PC-3 (cell line): ENCODE measurements at places on chromosomes 1 and 21.

DNA sequence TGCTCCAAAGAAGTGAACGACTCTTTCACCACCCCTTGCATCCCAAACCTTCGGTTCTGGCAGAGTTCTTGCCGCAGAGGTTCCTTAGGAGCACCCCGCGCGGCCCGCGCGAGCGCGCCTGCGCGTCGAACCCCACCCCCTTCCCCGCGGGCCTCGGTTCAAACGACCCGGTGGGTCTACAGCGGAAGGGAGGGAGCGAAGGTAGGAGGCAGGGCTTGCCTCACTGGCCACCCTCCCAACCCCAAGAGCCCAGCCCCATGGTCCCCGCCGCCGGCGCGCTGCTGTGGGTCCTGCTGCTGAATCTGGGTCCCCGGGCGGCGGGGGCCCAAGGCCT is at the start of gene C1orf56:
Gene C1orf56 (plus strand): TSS at position 161 of the 334 bp plus-strand sequence. CDS start 97 bp downstream, at position 258.
- peak; percentile 76 for DNase-seq

DNA sequence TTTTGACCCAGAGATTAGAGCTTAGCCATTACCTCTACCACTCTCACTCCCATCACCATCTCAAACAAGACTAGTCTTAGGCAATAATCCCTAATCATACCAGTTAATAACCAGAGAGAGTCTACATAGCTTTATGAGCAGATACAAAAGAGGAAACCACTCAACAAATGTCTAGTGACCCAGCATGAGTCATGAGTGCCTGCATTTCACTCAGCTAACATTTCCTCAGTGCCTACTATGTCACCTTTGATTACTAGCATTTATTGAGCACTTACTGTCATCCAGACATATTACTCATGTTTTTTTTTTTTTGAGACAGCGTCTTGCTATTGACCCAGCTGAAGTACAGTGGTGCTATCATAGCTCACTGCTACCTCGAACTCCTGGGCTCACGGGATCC is 35.9 kb upstream of the GALNT2 start:
- peak; percentile 86 for DNase-seq

GRCh38 chr21:43872531-43873197 is 7.6 kb downstream of the AGPAT3 start:
- no peak for DNase-seq

DNA sequence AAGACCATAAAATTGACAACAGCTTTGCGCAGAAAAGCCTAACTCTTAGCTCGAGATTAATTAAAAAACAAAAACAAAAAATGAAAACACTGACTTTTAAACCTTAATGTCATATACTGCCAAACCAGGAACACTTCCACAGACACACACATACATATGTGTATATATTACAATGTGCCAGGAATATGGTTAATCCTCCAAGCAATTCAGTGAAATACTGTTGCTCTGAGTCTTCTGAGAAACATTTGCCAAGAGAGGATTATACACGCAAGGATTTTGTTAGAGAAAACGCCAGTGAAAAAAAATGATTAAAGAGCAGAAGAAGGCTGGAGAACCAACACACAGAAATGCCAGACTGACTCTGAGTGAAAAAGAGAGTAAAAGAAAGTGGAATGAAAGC is 116.7 kb upstream of the CHRM3 start:
- DNase-seq = no peak

GRCh38 chr1:3779265-3779911 is 6.8 kb downstream of the SMIM1 start:
- no peak for DNase-seq

DNA sequence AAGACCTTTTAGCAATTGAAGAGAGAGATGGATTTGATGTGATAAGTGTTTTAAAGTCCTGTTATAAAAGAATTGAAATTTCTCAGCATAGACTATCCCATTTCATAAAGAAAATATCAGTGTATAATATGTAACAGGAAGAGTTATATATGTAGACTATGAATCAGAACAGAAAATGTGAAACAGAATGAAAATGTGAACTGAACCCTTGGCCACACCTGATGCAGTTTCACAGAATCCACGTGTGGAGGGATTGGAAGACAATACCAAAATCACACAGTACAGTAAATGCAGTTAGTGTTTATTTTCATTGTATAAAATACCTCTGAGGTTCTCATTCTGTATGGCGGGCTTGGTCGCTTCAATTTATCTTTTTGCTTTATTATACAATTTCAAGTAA is 9.9 kb upstream of the SLAMF1 start:
- DNase-seq = no peak

GRCh38 chr21:8992731-8993174 is 1528.6 kb upstream of the TPTE start:
- DNase-seq = peak; percentile 1

GRCh38 chr1:56061824-56062223 is 517.5 kb downstream of the PLPP3 start:
- DNase-seq = peak; percentile 63

DNA sequence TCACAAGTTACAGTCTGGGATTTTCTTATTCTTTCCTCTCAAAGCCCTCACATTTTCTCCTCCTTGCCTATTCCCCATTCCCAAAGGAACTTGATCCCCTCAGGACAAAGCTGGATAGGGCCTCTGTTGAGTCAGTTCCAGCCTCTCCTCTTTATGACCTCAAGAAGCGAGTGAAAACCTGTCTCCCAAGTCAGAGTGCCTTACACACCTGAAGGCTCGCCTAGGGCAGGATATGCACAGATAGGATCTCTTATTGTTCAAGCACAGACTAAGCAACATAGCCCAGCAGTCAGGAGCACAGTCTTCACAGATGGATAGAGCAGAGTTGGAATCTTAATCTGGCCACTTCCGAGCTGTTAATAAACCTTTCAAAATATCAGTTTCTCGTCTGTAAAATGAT is 60.8 kb upstream of the PRRC2C start:
- DNase-seq = peak; percentile 75

DNA sequence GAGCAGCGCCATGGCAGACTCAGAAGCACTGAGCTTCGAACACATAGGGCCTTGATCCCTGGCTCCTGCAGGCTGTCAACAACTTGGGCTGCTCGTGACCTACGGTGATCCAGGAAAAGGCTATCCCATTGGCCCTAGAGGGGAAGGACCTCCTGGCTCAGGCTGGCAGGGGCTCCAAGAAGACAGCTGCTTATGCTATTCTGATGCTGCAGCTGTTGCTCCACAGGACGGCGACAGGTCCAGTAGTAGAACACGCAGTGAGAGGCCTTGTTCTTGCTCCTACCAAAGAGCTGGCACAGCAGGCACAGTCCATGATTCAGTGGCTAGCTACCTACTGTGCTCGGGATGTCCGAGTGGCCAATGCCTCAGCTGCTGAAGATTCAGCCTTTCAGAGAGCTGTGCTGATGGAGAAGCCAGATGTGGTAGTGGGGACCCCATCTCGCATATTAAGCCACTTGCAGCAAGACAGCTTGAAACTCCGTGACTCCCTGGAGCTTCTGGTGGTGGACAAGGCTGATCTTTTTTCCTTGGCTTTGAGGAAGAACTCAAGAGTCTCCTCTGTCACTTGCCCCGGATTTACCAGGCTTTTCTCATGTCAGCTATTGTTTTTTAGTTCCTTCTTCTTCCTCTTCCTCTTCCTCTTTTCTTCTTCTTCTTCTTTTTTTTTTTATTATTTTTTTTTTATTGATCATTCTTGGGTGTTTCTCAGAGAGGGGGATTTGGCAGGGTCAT is 18.9 kb downstream of the ITLN2 start:
- no peak for DNase-seq

DNA sequence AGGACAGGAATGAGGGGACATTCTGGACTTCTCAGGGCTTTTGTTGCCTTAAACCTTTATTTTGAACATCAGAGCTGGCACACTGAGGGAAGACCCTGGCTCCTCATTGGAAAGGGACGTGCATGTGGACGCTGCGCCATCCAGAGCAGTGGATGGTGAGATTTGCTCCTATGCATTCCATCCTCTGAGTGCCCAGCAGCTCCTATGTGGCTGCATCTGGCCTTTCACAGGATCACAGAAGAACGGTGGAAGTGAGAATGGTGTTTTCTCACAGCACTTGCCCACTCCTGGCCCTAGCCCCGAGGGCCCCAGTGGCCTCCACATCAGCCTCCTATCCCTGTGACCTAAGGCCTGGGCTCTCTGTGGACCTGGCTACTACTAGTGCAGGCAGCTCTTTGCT is 20.6 kb upstream of the CCDC190 start:
- no peak for DNase-seq

- DNase-seq = peak; percentile 68
Observed at GRCh38 chr1:160205242-160206035, at the start of gene PEA15. Gene PEA15 (plus strand): TSS chr1:160205384. CDS start chr1:160211545, 6,161 bp downstream.

- no peak for DNase-seq
Observed at GRCh38 chr1:6869545-6869944, 84.3 kb downstream of the CAMTA1 start.

DNA sequence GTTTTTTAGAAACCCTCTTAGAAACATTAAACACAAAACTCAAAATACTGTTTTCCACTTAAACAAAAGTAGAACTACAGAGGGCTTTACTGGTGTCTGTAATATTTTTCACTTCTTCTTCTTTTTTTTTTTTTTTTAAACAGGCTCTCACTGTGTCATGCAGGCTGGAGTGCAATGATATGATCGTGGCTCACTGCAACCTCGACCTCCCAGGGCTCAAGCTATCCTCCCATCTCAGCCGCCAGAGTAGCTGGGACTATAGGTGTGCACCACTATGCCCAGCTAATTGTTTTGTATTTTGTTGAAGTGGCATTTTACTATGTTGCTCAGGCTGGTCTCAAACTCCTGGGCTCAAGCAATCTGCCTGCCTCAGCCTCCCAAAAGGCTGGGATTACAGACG is 194.8 kb downstream of the DAB1 start:
- DNase-seq = no peak
